ENCODE measurements at places on chromosomes 4 and X.

DNA sequence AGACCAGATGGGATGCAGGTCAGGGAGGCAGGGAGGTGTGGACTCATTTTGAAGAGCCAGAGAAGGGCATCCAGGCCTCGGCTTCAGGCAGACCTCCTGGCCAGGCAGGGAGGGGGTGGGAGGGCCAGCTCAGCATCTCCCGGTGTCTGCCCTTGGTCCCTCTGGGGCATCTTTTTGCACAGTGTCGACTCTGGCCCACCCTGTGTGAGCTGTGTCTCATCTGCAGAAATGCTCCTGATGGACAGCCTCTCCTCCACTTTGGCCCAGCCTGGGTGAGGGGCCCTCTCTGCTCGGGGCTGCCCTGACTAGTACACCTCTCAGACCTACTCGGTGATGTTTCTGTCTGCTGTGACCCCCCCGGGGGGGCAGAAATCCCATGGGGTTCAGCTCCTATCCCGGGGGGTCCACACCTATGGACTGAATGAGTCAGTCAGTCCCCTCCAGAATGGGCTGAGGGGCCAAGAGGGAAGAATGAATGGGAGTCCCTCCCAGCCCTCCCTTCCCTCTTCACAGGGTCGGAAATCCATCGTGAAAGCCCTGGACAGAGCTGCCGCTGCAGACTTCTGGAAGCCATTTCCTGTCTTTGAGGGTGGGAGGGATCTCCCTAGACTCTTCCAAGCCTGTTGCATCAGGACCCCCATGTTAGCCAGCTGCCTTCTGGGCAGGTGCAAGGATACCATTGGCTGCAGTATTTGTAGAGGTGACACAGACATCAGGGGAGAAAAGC, 196.7 kb upstream of the PSAPL1 start:
- DNase-seq: no peak

DNA sequence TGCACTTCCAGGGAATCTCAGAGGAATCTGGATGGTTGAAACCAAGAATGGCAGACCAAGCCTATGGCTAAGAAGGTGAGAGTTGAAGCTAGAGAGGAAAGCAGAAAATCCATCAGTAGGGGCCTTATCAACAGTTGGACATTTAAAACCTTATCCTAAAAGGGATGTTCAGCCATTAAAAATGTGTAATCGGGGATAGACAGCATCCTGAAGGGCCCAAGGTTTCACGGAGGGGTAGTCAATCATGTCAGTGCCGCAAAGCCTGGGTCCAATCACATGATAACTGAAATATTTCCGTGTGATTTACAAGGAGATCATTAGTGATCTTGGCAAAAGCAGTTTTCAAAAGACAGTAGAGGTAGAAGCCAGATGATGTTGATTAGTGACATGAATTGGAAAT, 61.9 kb upstream of the ELOVL6 start:
- no peak for DNase-seq

GRCh38 chr4:3442959-3443749, 1.4 kb downstream of the HGFAC start:
- no peak for DNase-seq

- no peak for DNase-seq
Observed at GRCh38 chr4:76306882-76307659, 538 bp downstream of the STBD1 start.

GRCh38 chr4:19492606-19493005, 759.1 kb upstream of the SLIT2 start:
- no peak for DNase-seq

DNA sequence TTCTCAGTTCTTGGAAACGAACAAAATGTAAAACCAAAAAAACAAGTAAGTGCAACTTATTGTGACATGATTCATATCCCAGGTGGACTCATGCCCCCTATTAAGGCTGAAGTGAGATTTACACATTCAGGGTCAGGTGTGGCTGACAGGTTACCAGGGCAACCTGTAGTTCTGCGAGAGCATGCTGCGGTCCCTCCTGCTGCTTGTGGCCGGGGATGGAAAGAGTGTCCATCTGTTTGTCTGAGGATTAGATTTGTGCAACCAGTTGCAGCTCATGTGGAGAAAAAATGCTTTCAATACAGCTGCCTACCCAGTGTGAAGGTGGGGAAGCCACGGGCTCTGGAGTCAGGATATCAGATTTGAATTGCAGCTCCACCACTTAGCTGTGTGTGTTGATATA, 78.8 kb downstream of the FAM184B start:
- no peak for DNase-seq

DNA sequence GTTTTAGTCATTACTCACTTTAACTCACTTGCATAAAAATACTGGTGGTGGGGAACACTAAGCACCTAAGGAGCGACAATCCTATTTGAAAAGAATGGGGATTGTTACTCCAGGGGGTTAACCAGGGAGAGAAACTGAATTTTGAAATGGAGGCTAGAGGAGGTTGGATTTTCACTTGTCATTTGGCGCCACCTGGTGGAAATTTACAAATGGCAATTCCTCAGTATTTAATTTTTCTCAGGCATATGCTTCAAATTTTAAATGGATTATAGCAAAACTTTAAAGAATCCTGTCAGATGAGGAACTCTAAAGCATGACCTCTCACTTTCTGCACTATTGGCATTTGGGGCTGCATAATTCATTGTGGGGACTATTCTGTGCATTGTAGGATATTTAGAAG, 2.7 kb upstream of the GEMIN8 start:
- no peak for DNase-seq

GRCh38 chr4:186351668-186352194, 85.7 kb downstream of the F11 start:
- no peak for DNase-seq

DNA sequence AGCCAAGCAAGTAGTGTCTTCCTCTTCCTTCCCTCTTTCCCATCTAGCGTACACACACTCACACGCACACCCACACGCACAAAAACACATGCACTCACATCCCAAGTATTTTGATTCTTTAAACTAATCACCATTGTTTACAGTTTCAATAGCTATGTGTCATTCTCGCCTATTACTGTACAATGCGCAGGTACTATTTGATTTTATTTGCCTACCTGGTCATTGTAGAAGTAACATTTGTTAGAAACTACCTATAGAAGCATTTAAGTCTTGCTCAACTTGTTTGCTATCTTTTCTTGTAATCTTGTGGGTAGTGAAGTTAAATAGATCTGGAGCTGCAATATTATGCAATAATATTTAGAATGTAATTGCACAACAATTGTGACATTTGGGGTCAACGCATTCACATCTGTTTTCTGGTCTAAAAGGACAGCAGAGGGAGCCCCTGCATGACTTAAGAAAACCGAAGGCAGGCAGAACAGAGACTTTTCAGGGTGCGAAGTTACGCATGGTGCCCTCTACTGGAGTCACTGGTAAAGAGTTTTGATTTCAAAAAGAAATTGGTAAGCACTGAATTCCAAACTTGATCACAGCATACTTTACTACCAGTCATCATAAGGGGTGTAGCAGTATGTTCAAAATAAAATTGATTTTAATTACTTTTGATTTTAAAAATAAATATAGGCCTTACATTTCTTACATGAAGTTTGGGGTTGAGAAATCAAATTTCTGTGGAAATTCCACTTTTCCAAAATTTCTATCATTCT, 503.3 kb upstream of the FAM241A start:
- no peak for DNase-seq

DNA sequence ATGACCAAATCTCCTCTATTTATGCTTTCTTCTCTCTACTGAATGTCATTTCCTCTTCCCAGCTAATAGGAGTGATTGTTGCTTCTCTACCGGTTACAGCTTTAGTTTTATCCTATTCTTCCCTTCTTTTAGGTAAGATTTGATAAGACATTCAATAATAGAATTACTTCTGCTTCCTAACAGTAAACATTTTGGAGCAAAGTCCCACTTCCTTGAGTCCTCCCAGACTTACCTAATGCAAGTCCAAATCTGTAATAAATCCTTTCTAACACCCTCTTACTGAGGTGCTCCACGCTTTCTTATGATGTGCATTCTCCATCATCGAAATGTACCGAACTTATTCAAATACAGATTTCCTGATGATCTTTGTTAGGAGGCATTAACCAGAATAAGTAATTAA, 79.2 kb upstream of the GPM6A start:
- no peak for DNase-seq

DNA sequence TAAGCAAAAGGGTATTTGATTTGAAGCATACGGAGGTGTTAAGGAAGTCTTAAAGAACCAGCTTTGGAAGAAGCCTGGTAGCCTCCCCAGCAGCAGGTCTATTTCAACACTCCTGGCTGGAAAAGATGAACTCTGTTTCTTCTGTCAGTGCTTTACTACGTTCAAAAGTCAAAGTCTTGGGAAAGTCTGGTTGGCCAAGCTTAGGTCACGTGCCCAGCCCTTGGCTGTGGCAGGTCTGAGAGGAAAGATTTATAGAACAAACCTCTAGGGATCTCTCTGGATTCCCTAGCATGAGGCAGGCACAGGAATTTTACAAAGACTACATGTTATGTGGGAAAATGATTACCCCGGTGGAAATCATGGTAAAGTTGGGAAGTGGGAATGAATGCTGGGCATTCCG, 8.6 kb upstream of the ARHGAP10 start:
- DNase-seq: no peak

GRCh38 chrX:131734621-131735020, 190.7 kb downstream of the OR13H1 start:
- DNase-seq: no peak

GRCh38 chr4:45467157-45467556, 656.7 kb downstream of the GABRG1 start:
- DNase-seq: no peak

DNA sequence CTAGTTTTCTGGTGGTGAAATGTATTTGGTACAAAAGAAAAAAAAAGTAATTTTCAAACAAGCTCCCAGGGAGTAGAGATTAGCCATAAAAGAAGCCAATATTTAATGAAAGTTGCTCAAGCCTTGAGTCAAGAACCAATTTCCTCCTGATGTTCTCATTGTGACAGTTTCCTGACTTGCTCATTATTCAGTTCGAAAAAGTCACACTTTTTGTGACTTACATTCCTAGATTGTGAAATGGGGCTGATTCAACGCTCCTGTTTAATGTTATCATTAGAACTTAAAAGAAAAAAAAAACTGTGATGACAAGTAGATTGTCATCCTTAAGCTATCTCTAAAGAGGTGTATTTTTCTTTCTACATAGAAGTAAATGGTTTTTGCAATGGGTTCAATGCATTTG, 122.6 kb upstream of the BMPR1B start:
- DNase-seq: no peak

GRCh38 chr4:124025000-124025399, 628.4 kb downstream of the SPRY1 start:
- DNase-seq: no peak

GRCh38 chrX:130637591-130637990, 235.8 kb downstream of the RBMX2 start:
- DNase-seq: no peak

GRCh38 chrX:132206259-132206658, 13.0 kb downstream of the RAP2C start:
- DNase-seq: no peak

DNA sequence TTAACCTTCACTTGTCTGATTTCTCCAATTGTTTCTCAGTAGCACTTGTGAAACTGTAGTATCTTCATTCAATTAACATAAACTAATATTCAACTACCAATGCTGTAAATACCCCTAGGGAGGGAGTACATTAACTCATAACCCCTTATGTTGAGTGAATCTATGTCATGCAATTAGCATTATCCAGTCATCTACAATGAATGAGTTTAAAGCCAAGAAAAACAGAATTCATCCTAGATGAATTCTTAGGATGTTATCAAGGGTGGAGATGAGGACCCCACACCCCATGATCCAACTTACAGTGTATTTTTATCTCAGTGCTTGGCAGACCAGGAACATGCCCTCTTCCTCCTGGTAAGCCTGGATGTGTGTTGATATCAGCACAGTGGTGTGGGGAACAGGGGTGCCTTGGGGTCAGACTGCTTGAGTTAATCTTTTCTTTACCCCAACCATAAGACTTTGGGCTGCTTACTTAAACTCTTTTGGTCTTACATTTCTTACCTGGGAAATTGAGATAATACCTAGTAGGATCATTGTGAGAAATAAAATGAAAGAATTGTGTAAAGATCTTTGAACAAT, 62.1 kb upstream of the SCOC start:
- no peak for DNase-seq

DNA sequence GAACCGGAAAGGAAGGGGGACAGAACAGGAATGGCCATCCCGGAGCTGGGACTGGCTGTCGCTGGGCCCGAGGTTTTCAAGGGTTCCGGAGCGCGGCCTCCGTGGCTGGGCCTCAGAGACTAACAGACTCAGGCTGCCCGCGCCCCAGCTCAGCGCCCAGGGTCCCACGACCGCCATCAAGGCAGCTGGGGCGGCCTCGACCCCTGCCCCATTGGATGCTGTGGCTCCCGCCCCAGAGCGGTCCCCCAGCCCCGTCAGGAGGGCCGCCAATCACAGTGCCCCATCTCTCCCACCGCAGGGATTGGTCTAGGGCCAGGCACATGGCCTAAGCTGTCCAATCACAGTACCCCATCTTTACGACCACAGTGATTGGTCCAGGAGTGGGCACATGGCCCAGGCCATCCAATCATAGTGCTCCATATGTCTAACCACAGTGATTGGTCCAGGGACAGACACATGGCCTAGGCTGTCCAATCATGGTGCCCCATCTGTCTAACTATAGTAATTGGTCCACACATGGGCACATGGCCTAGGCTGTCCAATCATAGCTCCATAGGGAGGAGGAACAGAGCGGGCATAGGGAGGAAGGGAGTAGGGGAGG, 105.3 kb upstream of the NKX1-1 start:
- no peak for DNase-seq

DNA sequence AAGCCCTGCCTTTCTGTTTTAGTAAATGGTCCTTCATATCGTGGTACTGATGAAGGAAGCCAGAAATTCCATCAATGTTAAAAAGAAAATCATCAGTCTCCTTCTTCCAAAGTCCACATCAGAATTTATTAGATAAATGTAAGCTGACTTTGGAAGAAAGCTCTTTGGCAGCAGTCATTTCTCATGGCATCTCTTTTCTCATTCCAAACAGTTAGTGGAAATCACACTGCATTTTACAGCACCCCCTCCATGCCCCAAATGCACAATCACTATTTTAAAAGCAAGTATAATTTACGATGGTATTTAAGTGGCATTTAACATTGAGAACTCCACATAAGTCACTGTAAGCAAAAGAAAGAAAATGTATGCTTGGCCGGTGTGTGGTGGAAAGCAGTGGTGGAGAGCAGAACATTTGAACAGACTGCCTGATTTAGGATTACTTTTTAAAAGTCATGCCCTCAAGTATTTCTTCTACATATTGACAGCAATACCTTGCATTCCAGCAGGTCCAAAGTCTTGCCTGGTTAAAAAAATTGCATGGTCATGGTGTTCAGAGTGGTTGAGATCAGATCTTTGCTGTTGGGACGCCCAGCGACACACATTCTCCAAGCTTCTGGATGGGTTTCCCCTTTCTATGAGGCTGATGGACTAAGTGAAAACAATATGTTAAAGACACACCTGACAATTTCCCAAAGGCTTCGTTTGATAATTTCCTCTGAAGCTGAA, 248.6 kb downstream of the ADAMTS3 start:
- DNase-seq: no peak
